HuH-7 (cell line): ENCODE measurements at places on chromosomes 16 and 17.

- no peak for DNase-seq
Measured at GRCh38 chr17:47204722-47205418, 4.3 kb upstream of the MYL4 start.

- no peak for DNase-seq
Measured at GRCh38 chr17:7888184-7888920, at the start of gene CHD3. CHD3 (plus strand) TSS chr17:7888789; CDS start chr17:7889001, 212 bp downstream.

DNA sequence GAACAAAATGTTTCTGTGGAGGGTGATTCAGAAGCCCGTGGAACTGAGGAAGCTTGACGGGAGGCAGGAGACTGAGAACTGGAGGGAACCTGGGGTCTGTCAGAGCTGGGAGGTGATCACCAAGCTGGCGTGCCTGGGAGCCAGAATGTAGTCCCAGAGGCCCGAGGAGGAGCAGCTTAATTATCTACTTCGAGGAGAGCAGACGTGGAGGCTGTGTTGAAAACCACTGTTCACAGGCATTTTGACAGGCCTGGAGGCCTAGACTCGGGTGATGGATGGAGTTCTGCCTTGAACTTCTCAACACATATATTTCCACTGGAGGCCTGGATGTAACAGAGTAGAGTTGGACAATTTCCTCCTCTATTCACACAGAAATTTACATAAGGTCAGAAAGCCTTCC, 177.7 kb upstream of the SALL1 start:
- no peak for DNase-seq

DNA sequence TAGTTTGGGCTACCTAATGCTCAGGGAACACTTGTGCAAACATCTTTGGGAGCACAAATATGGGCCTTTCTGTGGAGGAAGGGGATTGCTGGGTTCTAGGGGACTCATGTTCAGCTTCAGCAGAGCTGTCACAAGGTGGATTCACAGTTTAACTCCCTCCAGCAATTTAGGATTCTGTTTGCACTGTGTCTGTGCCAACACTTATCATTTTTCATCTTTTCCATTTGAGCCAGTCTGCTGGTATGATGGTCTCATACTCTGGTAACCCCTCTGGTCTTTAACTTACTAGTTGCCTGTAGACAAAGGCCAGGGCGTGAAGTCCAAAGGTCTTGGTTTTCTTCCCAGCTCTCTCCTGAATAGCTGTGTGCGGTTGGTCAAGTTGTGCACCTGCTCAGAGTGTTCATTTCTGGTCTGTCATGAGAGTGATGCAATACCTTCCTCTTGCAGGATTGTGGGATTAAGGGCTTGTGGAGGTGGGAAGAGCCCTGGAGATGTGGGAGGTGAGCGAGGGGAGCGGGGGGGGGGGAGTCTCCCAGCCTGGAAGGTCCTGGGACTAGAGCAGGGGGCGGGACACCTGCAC, 152.6 kb downstream of the CMIP start:
- peak; percentile 78 for DNase-seq

DNA sequence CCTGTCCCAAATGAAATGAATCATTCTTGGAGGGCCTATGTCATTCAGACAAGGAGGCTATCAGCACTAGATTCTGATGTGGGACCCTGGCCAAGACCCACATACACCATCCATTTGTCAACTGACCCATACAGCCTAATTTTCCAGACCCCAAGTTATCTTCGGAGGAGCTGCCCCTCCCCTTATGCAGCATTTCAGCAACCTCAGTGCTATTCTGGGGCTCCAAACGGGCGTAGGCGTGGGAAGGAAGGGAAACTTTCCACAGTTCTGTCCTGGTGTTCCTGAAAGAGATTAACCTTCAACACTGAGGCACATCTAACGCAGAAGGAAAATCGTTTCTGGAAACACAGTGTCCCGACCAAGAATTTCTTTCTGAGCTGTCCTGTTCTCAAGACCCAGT, 86.7 kb downstream of the MYH11 start:
- DNase-seq: no peak
